Mesendoderm (in vitro differentiated cells): ENCODE measurements at places on chromosomes 16 and 17.

- no peaks in the 10 kb centered on the region for H3K4me1 ChIP-seq
- H3K27me3 ChIP-seq = no peaks in the 10 kb centered on the region
- no peak for DNase-seq
- H3K36me3 ChIP-seq = no peaks in the 10 kb centered on the region
Observed at GRCh38 chr16:29744541-29745101, 1.2 kb downstream of the C16orf54 start.

DNA sequence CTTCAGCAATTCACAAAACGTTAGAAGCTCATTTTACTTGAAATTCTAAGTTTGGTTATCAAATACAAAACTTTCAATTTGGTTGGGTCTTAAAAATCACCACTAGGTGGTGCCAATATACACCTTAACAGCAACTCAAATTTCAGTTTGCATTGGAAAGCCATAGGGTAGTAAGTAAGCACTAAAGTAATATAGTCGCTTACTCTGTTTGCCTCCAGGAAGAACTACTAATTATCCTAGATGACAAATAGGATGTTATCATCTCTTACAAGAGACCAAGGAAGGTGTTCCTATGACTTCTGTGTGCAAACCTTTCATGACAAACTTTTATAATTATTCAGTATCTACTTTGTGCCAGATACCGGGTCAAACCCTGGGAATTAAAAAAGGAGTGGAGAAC lies 93.3 kb downstream of the MYO1D start:
- no peaks in the 10 kb centered on the region for H3K36me3 ChIP-seq
- no peaks in the 10 kb centered on the region for H3K27me3 ChIP-seq
- H3K27ac ChIP-seq = no peak overlapping the region
- peak; percentile 65 for DNase-seq
- H3K4me3 ChIP-seq = no peak overlapping the region
- no peaks in the 10 kb centered on the region for H3K4me1 ChIP-seq

- H3K27me3 ChIP-seq = no peaks in the 10 kb centered on the region
- DNase-seq = no peak
- peaks cover 24% of the 10 kb centered on the region for H3K36me3 ChIP-seq
- no peak overlapping the region for H3K4me3 ChIP-seq
Observed at GRCh38 chr16:58537124-58537906, 22.0 kb downstream of the SETD6 start.

DNA sequence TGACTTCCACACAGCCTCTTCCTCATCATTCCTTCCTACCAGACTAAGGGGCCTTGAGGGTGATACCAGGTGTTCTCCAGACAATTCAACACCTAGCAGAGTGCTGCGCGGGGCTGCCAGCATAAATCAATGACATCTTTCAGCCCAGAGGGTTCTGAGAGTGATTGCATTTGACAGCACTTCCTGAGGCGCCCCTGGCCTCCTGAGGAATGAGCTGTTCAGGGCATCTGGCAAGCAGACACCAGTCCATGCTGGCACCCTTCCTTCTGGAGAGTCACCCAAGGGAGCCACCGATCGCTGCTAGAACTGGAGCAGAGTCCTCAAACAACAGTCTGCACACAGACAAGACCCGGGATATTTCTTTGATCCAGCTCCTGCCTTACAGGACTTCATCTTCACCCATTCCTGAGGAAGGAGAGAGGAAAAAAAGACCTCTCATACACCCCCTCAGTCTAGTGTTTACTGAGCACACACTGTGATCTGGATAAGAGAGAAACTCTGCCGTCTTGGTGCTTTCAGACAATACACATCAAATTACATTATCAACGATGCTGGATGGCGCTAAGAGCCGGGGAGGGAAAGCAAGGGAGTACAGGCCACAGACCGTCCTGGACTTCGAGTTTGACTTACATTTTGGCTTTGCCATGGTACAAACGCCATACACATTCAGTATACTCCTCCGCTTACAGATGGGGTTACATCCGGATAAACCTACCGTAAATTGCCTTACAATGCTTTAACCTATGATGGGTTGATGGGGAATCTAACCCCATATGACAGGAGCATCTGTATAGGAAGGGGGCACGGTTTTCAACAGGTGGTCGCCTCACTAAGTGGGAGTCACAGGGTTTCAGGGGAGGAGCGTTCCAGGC lies 23.0 kb downstream of the NPTX1 start:
- H3K4me3 ChIP-seq = no peak overlapping the region
- H3K36me3 ChIP-seq = no peaks in the 10 kb centered on the region
- H3K27ac ChIP-seq = no peak overlapping the region

DNA sequence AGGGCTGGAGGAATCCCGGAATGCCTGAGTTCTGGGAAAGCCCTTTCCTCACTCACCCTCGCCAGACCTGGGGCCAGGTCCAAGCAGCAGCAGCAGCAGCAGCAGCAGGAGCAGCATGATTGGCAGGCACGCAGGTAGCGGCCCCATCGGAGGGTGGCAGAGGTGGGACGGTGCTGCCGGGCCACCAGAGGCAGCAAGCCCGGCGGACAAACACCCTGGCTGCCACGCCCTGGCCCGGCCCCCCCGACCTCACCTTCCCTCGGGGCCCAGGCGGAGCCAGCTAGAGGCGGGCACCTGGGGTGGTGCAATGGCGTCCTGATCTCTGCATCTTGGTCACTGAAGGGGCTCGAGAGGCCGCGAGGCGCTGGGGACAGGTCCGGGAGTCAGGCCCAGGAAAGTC lies 122.4 kb downstream of the LAT start:
- no peaks in the 10 kb centered on the region for H3K36me3 ChIP-seq
- no peak overlapping the region for H3K4me3 ChIP-seq
- no peak overlapping the region for H3K27ac ChIP-seq
- H3K4me1 ChIP-seq = no peaks in the 10 kb centered on the region
